ENCODE measurements at places on chromosomes 3 and 15.

GRCh38 chr15:60218256-60218655, 179.5 kb downstream of the ANXA2 start:
- DNase-seq = no peak

DNA sequence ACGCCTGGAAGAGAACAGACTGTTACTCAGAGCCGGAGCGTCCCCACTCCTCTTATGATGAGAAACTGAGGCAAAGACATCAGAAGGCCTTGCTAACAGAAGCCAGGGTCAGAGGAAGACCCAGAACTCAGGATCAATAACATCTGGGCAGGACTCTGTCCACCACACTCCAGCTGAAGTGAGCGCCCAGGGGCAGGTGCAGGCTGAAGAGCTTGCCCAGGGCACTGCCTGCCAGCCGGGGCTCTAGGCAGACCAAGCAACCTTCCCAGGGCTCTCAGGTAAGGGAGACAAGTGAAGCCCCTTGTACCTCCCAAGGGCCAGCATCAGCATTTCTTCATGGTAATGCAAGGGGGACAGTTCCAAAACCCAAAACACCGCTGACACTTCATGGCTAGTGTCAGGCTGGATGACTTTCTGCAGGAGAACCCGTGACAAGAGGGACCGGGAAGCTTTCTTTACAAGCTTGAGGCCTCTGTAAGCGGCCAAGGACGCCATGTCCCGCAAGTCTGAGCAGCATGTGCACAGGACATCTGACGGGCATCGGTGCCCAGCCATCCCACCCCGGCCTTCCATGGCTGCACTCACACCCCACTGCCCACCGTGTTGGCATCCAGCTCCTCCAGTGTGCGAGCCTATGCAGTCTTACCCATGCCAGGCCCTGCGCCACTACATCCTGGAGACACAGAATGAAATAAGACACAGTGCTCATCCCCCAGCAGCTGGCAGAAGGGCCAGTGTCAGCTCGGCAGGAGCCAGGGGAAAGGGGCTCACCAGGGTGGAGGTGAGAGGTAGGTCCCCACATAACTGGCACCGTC, 14.1 kb downstream of the XXYLT1 start:
- DNase-seq = no peak

- no peak for DNase-seq
Measured at GRCh38 chr3:8996681-8997121, 33.4 kb upstream of the RAD18 start.

GRCh38 chr3:17372362-17373210, 369.8 kb downstream of the TBC1D5 start:
- DNase-seq = no peak

DNA sequence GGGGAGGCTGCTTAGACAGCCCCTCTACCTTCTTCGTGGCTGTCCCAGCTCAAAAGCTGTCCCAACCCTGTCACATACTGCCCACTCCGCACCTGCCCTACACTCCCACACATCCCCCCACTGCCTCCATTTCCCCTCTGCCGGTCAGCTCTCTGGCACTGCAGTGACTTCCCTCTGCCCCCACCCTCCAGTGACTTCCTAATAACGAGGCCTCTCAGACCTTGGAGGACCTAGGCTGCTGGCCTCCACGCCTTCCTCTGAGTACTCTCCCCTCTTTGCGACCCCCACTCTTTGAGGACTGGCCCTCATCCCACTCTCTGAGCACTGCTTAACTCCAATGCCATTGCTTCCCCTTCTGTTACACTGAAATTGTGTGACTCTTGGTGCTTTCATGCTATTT, 45.3 kb downstream of the KY start:
- DNase-seq = no peak

DNA sequence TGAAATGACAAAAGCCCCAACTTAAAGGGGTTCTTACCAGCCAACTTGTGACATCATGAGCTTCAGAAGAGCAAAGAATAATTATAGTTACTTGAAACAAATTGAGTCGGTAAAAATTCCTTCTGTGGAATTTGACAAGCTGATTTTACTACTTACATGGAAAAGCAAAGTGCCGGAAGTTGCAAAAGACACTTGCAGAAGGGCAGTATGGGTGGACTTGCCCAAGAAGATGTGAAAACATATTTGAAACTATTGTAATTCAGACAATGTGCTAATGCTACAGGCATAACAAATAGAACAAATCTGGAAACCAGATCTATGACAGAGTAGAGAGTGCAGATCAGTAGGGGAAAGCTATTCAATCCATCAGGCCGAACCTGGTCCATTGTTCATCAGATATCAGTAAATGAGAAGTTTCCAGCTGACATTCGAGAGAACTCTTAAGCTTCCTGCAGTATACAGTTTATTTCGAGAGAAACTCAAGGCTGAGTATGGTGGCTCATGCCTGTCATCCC, 2.5 kb upstream of the KIF7 start:
- no peak for DNase-seq

DNA sequence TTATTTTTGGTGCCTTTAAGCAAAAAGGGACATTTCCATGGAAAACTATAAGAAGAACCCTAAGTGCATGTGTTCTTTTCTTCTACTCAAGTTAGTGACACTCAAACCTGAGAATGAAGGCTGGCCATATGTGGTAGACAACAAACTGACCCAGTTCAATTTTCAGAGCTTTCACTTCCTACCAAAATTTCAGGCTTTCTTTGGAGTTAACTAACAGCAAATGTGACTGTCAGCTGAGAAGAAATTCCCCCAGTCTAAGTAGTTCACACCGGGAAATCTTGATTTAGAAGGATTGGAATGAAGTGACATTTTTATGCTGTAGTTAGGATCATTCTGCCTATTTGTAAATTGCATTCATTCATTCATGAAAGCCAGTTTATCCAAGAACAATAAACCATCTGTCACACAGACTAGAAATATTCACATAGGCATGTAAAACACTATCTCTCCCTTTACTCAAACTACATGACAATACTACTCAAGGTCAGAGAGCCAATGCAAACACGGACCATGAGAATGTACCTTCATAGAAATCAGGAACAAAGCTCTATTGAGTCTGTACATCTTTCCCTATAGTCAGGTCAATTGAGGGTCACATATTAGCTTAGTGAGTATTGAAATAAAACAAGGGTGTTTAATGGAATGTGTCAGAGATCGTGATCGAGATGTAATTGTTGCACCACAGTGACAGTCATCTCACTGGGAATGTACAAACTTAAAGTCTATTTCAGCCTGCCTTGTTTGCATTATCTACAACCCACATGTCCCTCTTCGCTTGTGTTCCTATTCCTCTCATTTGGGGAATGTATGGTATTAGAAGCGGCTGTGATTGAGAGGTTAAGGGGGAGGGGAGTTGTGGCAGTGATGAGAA, 113.8 kb upstream of the TGFBR2 start:
- no peak for DNase-seq

DNA sequence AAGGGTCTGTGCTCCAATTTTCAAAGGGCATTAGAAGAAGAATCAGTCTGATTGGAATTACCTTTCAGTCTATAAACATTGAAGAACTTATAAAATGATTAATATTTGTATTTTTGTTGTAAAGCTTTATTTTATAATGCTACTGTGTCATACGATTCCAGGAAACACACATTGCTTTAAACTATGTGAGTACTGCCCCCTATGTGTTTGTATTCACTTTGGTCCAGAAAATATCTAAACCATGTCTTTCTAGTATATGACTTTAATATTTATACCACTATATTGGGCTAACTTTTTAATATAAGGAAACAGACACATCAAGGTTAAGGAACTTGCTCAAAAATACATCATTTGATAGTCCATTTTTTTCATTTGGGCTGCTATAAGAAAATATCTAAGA, 3.2 kb upstream of the RIOX2 start:
- no peak for DNase-seq

DNA sequence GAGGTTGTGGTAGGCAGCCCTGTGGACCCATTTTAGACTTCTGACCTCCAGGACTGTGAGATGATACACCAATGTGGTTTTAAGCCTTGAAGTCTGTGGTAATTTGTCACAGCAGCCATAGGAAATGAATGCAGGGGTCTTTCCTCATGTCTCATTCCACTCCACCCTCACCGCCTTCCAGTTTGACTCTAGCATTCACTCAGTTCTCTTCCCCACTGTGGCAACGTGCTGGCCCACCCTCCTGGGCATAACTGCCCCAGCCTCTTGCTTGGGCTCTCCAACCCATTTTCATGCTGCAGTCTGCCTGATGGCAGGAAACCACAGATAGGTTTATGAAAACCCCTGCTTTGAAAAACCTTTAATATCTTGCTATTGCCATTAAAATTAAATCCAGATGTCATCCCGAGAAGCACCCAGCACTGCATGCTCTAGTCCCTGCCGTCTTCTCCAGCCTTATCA, 7.3 kb upstream of the TRNT1 start:
- no peak for DNase-seq

GRCh38 chr15:101192081-101192480, 59.8 kb downstream of the CHSY1 start:
- no peak for DNase-seq

- DNase-seq = no peak
Measured at GRCh38 chr3:110955301-110955880, 116.2 kb upstream of the NECTIN3 start.

DNA sequence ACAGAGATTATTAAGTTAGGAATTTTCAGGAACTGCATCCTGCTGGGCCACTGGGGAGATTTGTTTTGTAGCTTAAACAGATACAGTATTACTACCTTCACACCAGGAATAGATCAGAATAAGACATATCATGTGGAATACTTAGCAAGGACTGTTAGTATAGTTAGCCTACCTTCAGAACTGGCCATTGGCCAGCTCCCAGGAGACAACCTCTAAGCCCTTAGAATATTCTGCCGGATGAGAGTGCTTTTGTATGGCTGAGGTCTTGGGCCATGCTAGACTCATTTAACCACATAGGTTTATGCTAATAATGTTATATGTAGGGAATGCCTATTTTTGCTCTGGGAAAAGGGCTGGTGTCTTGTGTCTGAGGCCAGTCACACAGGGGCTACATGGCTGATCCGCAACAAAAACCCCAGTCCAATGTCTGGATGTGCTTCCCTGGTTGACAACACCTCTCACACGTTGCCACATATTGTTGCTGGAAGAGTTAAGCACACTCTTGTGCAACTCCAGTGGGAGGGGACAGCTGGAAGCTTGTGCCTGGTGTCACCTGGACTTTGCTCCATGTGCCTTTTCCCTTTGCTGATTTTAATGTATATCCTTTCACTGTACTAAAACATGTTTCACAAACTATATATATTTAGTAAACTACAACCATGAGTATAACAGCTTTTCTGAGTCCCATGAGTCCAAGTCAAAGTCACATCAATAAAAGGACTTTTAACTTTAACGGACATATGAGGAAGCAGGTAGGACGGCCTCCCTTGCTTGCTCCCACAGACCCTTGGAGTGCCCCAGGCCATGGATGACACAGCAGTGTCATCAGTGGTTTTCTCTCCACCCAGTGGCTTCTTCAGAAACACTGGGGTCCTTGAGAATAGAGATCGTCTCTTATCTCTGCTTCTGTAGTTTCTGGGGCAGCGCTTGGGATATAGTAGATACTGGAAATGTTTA, 118.0 kb upstream of the C3orf80 start:
- no peak for DNase-seq

GRCh38 chr3:66377800-66378199, 123.0 kb downstream of the LRIG1 start:
- DNase-seq = peak; percentile 14

DNA sequence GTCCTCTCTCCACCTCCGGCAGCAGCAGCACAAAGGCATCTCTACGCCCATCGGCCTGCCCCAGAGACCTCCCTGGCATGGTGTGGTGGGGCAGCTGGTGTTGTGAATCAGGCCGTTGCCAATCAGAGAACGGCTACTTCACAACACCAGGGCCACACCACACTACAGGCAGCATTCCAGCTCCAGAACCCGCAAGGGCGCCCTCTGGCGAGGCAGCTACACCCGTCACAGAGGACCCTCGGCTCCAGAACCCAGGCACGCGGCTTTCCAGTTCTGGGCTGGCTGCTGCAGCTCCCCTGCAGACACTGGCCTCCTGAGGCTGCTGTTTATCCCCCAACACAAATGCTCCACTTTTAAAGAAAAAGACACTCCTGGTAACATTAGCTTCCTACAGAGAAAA, 127.5 kb upstream of the TOPAZ1 start:
- peak; percentile 7 for DNase-seq

- DNase-seq = no peak
Measured at GRCh38 chr3:119365418-119365817, 71.2 kb downstream of the ARHGAP31 start.

DNA sequence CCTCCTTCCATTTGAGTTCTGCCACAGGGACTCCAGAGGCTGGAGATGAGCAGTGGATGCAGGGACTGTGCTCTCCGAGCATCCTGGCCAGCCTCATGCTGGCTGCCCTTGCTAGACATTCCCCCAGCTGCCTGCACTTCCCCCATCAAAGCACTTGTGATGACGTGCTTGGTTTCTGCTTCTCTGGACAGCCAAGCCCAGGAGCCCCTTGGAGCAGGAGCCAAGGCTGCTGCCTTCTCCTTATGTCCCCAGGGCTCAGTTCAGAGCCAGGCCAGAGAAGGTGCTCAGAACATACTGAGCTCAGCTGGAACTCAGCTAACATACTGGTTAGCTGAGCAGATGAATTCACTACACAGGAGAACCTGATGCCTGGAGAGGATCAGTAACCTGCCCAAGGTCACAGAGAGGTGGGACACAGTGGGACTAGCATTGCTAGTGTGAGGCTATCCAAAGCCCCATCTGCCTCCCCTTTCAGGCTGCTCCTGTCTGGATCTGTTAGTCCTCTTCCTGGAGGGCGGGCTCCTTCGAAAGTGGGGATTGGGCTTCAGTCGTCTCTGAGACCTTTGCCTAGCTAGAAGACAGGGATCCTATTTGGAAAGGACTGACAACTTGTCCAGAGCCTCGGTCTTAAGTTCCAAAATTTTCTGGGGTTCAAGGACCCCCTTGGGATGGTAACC, 4.3 kb downstream of the PCBP4 start:
- DNase-seq = no peak

GRCh38 chr3:18847583-18848197, 300.6 kb upstream of the KCNH8 start:
- no peak for DNase-seq

DNA sequence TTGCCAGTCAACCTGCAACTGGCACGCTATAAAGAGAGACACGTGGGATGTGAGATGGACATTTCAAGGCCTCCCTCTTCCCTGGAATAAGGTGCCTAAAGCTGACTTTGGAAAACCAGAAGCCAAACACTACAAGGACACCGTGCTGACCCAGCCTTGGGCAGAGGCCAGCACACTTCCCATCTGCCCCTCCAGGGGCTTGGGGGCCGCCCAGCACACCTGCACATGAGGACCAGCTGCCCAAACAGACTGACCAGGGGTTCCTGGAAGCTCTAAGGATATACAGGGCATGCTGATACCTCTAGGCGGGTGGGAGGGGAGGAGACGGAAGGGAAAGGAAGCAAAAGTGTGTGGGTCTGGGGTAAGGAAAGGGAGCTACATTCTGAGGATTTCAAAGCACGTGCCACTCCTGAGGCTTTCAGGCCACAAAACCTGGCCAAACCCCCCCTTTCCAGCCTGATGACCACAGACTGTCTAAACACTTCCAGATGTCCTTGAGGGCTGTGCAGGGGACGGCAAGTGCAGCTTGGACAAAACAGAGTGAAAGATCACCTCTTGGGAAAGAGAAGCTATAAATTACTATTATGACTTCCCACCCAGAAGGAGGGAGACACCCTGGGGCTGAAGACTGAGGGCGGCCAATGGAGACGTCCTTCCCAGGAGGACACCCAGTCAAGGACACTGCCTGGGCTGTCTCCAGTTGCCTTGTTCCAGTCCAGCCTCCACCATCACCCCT, 57.9 kb downstream of the ADCY5 start:
- DNase-seq = no peak

- no peak for DNase-seq
Measured at GRCh38 chr15:82739086-82739485, 29.4 kb upstream of the AP3B2 start.

GRCh38 chr3:145698250-145698649, 462.7 kb downstream of the PLOD2 start:
- no peak for DNase-seq

- DNase-seq = no peak
Measured at GRCh38 chr3:174533286-174533685, 325.8 kb upstream of the NAALADL2 start.
